NCI-H1048 (cell line): ENCODE measurements at places on chromosomes 2 and 18.

GRCh38 chr2:236568068-236568921, 1.3 kb upstream of the ACKR3 start:
- DNase-seq, result no peak

- no peak for DNase-seq
Measured at GRCh38 chr2:145012214-145012670, 492.3 kb upstream of the ZEB2 start.

DNA sequence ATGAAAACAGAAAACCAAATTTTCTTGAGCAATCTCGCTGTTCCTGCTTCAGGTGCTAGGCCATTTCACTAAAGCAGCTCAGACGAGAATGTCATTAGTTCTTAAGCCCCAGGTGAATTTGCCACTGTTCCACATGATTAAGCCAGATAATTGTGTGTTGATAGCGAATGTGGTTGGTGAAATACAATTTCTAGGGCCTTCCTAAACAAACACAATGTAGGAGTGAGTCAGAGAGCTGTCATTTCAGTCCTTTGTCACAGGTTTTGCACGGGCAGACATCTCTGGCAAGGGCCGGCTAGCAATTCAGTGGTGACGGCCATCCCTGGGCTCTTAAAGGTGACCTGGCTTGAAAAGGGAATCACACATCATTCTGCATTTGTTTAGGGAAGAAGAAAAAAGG, 170.7 kb downstream of the TMEM182 start:
- DNase-seq, result no peak

DNA sequence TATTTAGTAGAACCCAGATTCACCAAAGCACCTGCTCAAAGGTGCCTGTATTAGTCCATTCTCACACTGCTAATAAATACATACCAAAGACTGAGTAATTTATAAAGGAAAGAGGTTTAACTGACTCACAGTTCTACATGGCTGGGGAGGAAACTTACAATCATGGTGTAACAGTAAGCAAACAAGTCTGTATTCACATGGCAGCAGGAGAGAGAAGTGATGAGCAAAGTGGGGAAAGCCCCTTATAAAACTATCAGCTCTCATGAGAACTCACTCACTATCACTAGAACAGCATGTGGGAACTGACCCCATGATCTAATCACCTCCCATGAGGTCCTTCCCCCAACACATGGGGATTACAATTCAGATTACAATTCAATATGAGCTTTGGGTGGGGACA, 28.0 kb upstream of the DDX18 start:
- DNase-seq, result no peak

DNA sequence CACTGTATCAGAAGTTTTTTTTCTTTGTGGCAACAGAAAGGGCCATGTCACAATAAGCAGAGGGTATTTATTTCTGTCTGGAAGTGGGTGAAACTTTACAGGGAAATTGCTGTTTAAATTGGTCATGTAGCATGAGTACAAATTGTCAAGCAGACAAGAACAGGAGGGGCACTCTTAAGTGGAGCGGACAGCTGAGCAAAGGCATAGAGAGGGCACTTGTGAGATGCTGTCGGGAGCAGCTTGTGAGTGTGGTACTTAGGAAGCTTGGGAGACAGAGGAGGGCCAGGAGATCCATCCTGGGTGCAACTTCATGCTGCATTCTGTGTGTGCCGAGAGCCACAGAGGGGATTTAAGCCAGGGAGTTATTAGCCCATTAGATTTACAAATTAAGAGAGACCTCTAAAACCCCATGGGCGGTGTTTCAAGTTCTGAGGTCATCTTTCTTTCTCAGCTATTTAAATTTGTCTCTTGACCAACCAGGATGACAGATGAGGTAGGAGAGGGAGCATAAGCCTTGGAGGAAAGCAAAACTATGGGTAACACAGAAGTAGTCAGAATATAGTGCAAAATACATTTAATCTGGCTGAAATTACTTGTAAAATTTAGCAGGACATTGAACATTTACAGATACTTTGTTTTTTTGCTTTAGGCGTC, 30.4 kb downstream of the INPP4A start:
- no peak for DNase-seq

GRCh38 chr2:136058262-136058661, 59.7 kb downstream of the CXCR4 start:
- no peak for DNase-seq

DNA sequence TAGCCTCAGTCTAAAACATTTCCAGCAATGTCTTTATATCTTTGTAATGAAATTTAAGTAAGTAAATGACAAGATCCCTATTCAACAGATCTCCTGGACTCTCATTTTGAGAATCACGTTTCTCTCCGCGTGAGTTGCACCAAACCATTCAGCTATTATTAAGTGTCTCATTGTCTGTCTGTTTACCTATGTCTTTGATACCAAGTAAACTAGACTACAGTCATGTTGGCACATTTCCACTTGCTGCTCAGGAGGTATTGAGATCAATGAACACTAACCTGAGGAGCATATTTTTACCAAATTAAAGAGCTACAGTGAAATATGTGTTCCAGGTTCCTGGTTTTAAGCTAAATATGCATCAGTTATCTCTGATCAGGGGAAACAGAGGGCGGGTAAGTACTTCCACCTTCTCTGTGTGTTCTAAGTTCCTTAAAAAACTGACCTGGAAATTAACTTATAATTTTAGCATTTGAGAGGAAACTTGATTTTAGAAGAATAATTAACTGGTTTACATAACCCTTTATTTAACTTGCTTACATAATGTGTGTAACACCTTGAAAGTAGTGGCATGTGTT, 125.8 kb downstream of the OSBPL6 start:
- no peak for DNase-seq

- DNase-seq, result no peak
Measured at GRCh38 chr2:30237239-30237965, 6.1 kb downstream of the LBH start.

DNA sequence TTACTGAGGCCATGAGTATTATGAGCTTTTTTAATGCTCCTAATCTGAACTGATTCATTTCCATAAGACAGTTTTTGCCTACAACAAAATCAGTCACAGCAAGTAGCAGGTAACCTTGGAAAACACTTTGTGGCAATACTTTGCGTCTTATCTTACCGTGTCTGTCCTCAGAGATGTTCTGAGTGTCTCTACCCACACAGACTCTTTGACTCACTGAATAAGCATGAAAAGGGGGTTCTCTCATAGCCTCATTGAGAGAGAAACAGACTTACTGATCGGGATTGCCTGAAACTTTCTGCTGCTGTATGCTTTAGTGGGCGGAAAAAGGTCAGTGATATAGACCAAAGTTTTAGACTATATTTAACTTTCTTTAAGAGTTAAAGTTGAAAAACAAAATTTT, 92.6 kb downstream of the MYL12B start:
- DNase-seq, result no peak

- DNase-seq, result no peak
Measured at GRCh38 chr2:201831469-201831868, 25.1 kb downstream of the CDK15 start.

- DNase-seq, result no peak
Measured at GRCh38 chr2:216375286-216375685, 3.0 kb upstream of the MARCHF4 start.

DNA sequence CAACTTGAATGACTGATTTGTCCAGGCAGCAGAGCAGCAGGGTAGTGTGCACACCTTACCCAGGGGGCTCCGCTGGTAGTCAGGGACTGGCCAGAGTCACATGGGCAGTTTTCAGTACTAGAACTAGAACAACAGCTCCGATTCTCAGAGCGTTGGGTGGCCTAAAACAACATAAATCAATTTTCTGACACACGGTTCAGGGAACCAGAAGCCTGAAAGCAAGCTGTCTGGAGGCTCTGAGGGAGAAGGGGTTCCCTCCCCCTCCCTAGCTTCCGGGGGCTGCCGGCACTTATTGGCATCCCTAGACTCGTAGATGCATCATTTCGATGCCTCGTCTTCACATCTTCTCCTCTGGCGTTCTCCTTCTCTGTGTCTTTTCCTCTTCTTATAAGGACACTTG, 13.4 kb upstream of the ITGB6 start:
- DNase-seq, result no peak

GRCh38 chr2:146413086-146413610, 1431.7 kb upstream of the ACVR2A start:
- DNase-seq, result no peak

- DNase-seq, result no peak
Measured at GRCh38 chr2:66803726-66804125, 368.8 kb downstream of the MEIS1 start.

DNA sequence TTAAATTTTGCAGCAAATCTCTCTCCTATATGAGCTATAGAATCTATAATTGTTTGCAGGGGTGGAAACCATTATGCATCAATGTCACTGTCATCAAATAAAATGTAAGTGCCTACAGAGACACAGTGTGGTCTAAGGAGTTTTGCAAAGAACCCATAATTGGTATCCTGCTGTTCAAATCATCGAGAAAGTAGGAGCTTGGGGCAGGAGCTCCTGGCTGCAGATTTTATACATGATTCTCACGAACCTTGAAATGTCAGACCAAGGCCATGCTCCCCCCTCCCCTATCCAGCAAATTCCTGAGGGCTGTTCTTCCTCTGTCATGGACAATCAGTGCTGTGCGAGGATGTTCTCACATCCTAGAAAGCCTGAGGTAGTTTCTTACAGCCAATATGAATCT, 119.5 kb upstream of the CYRIA start:
- no peak for DNase-seq

DNA sequence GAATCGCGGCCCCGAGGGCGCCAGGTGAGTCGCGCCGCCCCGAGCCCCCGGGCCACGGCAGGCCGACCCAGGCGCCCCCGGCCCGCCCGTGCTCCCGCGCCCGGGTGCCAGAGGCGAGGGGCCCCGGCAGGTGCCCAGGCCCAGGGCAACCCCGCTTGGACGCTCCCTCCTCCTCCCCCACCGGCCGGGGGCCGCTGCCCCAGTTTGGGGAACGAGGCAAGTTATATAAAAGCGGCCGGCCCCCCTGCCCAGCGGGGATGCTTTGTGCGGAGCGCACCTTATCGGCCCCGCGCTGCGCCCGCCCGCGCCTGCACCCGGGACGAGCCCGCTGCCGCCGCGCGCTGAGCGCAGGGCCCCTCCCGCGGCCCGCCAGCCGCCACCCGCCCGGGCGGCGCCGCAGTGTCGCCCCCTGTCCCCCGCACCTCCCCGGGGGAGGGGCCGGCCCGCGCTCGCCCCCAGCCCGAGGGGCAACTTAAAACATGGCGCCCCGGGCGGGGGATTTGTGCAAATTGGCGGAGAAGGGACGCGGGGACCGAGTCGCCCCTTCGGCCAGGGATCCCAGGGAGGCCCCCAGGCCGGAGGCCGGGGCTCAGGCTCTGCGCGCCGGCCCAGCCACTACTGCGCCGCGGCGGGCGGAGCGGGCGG, 639 bp downstream of the EPB41L3 start:
- DNase-seq, result no peak
